ENCODE measurements at places on chromosomes 11 and 22. TPM values are rescaled to one million over a fixed set of nuclear protein-coding genes. Genes with fewer than 3 reads are reported as not detected.

DNA sequence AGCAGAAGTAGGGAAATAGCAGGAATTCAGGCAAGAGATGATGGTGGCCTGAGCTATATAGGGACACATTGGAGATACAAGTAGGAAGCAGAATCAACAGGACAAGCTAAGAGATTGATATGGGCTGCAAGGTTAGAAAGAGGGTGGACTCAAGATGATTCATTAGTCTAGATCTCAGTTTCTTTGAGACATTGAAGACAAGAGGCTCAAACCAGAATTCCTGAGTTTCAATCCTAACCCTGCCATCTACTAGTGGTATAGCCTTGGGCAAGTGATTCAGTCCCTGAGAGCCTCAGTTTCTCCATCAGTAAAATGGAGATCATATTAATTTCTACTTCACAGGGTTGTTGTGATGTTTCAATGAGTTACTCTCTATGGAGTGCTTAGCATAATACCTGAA, 53.1 kb upstream of the NAV2 start:
- no peak for DNase-seq

DNA sequence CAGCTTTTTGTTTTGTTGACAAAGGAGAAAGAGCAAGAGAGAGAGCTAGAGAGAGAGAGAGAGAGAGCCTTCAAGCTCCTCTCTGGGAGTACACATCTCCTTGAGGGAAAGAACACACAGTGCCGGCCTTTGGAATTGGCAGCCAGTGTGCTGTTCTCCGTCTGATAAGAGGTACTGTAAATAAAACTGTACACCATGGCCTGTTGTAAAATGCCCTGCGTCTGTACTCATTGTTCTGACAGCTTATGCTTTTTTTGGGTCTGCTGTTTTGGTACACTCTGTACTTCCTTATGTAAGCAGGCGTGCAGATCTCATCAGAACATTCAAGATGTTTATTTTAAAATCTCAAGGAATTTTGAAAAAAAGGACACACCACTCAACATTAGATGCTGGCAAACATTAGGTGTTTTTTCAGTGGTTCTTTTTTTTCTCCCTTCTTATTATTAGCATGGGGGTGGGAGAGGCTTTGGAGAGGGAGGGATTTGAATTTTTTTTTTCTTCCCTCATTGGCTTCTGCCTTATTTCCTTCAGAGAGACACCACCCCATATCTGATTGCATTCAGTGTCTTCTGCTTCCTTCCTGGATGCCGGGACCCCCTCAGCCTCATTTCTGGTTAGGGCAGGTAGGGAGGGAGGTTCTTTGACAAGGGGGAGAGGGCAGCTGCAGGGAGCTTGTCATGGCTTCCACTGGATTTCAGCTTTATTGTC, 116.8 kb upstream of the NNMT start:
- DNase-seq, result no peak

GRCh38 chr11:104858882-104859775, 39.1 kb downstream of the CASP12 start:
- no peak for DNase-seq

DNA sequence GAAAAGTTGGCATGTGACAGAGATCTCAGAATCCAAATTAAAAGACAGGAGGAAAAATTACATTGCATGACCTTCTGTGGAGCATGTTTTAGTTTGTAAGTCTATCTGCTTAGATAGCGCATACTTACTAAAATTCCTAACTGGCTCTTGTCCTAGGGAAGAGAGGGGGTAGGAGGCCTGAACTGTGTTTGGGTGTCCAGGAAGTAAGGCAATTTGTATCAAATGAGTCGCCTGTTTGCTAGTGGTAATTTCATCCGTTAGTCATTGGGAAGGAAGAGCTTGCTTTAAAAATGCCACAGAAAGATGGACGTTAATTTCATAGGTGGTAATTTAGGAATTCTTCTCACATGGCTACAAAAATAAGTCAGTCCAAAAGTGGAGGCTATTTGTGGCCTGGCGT, 18.5 kb downstream of the GRK3 start:
- DNase-seq, result no peak

DNA sequence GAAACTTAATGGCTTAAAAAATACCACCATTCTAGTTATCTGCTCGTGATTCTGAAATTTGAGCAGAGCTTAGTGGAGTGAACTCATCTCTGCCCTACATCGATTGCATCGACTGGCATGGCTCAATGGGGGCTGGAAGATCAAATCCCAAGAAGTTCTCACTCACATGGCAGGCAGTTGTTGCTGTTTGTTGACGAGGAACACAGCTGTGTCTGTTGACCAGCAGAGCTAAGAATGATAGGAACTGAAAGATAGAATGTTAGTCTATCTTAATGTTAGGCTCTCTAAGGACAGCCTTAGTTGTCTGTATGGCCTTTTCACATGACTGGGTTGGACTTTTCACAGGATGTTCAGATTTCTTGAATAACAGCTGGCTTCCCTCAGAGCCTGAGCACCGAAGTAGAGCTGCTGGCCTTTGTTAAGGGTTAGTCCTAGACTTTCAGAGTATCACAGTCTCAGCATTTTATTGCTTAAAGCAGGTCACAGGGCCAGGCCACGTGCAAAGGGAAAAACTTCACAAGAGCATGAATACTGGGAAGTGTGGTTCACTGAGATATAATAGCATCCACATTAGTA, 31.6 kb upstream of the IZUMO1R start:
- no peak for DNase-seq

DNA sequence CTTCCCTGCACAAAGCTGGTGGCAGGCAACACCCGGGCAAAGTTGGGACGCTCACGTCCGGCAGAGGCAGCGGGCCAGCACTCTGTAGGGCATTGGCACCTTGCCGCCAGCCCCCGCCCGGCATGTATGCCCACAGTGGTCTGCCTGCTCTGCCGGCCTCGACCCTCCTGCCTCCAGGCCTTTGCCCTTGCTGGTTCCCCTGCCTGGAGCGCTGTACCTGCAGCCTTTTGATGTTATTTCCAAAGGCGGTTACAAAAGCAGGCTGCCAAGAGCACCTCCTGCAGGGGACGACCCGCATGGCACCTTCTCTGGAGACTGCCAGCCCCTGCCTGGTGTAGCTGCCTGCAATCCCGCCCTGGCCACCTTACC, 56.5 kb upstream of the SHISAL1 start:
- no peak for DNase-seq

DNA sequence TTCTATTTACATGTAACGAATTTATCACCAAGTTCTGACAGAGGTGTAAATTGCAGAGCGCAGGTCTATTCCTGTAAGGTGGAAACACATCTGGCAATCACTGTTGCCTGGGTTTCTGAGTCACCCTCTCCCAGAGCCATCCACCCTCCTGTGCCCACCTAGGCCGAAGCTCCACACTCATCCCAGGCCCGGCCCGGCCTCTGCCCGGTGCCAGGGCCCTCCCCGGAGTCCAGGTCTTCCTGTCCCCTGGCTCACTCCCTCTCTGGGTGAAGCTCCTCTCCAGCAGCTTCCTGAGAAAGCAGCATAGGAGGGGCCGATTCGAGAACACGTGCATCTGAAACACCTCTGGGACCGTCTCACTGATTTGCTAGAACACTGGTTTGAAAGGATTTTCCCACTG, 308.2 kb downstream of the SHANK2 start:
- DNase-seq, result no peak

GRCh38 chr22:26542831-26543230, 30.6 kb upstream of the TFIP11 start:
- no peak for DNase-seq

- no peak for DNase-seq
Measured at GRCh38 chr11:16966930-16967671, 47.1 kb downstream of the PLEKHA7 start.

- no peak for DNase-seq
Measured at GRCh38 chr11:127205688-127206217, 205.2 kb upstream of the KIRREL3 start.

DNA sequence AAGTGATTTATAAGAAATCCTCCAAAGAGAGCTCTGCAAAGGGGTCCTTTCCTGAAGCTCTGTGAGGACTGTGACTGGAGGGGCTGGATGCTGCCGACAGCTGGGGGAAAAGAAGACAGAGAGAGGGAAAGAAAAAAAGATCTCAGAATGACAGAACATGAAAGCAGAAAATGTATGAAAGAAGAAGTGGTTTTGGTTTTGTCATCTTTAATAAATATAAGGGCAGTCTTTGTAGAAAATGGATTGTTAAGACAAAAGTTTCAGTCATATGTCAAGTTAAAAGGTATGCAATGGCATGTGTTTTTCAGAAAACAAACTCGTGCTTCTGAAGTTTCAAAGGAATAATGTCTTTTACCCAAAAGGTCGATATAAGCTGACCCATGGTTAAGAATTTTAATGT, 105.5 kb downstream of the CCDC83 start:
- DNase-seq, result no peak

GRCh38 chr11:119798656-119799055, 69.7 kb upstream of the NECTIN1 start:
- DNase-seq, result no peak

DNA sequence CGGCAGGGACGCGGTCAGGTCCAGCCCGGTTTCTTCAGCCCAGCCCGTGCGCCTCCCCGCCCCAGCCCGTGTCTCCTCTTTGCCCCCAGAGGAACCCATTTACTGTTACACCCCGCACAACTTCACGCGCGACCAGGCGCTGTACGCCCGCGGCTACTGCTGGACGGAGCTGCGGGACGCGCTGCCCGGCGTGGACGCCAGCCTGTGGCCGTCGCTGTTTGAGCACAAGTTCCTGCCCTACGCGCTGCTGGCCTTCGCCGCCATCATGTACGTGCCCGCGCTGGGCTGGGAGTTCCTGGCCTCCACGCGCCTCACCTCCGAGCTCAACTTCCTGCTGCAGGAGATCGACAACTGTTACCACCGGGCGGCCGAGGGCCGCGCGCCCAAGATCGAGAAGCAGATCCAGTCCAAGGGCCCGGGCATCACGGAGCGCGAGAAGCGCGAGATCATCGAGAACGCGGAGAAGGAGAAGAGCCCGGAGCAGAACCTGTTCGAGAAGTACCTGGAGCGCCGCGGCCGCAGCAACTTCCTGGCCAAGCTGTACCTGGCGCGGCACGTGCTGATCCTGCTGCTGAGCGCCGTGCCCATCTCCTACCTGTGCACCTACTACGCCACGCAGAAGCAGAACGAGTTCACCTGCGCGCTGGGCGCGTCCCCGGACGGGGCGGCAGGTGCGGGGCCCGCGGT, 6.5 kb downstream of the PANX2 start:
- DNase-seq, result no peak

Gene MMP8
- total RNA-seq, result not detected

Gene GVQW3
- total RNA-seq, result 0.08 TPM

Gene OR5P2
- total RNA-seq, result not detected

Gene TBRG1
- total RNA-seq, result 22.8 TPM

Gene FXYD2
- total RNA-seq, result not detected

Gene RIC3
- 0.80 TPM for total RNA-seq

Gene GSC2
- not detected for total RNA-seq

Gene HORMAD2
- not detected for total RNA-seq

Gene CLMP
- 13.6 TPM for total RNA-seq

Gene RAG1
- 0.39 TPM for total RNA-seq

Gene AQP11
- total RNA-seq, result 0.39 TPM

All from H4 (cell line).